Cerebellar nuclear complex (tissue), 1 donor: ENCODE measurements at places on chromosomes 7 and 10.

DNA sequence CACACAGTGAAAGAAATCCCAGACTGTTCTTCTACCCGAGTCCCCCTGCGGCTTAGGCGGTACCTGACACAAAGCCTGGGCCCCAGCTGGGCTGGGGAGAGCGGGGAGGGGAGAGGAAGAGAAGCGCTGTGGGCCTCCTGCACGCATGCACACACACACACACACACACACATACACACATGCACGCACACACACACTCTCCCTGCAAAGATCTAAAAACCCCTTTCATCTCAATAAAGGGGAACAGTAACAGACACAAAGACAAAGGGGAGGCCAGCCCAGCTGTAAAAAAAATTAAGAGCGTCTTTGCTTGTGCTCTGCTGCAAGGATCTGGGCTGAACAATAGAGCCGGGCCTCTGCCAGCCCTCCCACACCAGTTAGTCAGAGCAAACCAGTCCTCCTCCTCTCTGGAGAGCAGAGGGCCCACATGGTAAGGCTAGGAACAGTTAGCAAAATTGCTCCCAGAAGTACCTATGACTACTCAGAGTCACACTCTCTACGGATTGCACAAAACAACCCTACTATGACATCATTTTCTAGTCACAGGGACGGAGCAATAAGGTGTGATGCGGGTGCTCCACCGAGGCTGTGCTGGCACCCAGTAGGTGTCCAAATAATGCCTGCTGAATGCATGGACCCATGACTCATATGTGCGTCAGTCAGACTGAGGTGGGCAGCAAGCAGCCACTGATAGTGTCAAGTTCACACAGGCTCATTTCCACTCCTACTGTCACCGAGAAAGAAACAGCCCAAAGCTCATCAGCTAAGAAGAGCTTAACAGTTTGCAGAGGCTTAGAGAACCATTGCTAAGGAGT is 9.2 kb downstream of the ITPRIP start:
- no peak for DNase-seq

- no peak for DNase-seq
Measured at GRCh38 chr7:77320137-77320536, 96.0 kb downstream of the GSAP start.

DNA sequence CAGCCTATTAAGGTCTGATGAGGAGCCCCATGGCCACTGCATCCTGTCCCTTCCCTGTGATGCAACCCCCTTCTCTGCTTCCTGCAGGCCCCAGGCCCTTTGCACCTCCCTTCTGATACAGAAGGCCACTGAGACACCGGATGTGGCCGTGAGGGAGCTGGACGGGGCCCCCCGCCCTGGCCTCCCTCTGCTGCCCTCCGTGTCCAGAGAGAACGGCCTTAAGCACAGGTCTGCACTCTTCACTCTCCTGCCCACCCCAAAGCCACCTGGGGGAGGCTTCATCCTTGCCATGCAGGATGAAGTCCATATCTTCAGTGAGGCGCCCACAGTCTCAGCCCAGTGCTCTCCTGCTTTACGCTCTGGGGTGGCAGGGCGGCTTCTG is 86.9 kb upstream of the GNA12 start:
- DNase-seq: no peak

DNA sequence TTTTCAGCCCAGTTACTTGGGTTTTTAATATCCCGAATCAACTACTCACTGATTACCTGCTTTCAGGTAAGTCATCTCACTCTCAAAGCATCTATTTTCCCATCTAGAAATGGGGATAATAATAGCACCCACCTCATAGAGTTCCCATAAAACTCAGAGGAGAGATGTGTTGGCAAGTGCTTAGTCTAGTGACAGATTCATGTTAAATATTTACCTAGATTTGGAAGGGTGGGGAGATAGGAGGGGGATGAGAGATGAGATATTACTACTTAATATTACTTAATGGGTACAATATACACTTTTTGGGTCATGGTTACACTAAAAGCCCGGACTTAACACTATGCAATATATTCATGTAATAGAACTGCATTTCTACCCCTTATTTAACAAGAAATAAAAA is 7.0 kb upstream of the A1CF start:
- DNase-seq: no peak

DNA sequence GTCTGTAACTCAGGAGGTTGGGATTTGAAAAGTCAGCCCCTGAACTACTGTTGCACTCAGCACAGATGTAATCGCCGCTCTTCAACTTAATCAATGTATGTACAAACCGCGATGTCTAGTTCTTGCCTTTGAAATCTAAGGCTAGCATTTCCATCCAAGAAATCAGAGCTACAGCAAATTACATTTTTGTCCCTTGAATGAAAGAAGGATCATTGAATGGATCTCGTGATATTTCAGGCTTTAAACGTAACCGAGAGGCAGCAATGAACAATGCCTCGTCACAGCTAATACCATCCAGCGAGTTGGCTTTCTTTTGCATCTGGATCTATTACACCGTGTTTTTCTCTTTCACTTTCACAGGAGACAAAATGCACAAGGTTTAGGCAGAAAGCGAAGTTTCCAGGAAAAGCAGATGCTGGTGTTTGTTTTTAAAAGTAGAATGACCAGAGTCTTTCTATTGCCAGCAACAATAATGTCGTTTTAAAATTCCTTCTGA is 5.5 kb downstream of the SKIDA1 start:
- no peak for DNase-seq

GRCh38 chr10:107899075-107899474 is 734.6 kb upstream of the SORCS1 start:
- DNase-seq: no peak

DNA sequence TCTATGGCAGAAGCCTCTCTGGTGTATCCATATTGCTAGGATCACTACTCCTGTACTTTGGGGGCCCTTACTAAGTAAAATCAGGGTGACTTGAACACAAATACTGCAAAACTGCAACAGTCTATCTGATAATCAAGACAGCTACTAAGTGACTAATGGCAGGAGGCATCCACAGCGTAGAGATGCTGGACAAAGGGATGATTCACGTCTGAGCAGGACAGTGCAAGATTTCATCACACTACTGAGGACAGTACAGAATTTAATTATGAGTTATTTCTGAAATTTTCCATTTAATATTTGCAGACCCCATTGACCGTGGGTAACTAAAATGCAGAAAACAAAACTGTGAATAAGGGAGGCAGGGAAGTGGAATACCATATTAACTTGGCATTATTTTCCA is 10.4 kb downstream of the CUL2 start:
- no peak for DNase-seq

DNA sequence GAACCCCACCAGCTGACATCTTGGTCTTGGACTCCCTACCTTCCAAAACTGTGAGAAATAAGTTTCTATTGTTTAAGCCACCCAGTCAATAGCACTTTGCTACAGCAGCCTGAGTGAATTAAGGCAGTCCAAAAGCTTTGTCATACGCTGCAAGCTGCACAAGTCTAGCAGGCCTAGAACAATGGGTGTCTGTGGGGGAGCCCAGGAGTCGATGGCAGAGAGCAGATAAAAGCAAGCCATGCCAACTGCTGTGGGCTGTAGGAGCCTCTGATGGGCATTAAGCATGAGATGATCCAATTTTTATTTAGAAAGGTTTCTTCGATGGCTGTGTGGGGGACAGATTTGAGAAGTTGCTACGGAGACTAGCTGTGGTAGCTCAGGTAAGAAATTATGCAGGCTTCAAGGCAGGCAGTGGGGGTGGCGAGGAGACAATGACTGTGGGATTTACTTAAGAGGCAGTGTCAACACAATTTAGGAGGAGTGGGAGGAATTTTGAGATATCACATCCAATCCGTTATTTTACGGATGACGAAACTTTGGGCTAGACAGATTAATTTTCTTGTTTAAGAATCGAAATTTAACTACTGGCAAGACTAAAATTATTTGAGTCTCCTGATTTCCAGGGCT is 110.4 kb downstream of the NRCAM start:
- DNase-seq: no peak
